NCI-H460 (cell line): ENCODE measurements at places on chromosomes 12 and 14. TPM values are rescaled to one million over a fixed set of nuclear protein-coding genes. Genes with fewer than 3 reads are reported as not detected.

Gene CLEC14A
- not detected in 2 replicates for total RNA-seq

Gene C12orf76
- total RNA-seq = 17.2 and 19.3 TPM in 2 replicates

Gene PTGER2
- 0.29 and 0.42 TPM in 2 replicates for total RNA-seq

Gene PTPN6
- total RNA-seq = 3.4 and 5.4 TPM in 2 replicates

Gene GZMH
- not detected in 2 replicates for total RNA-seq

Gene CD69
- not detected in 2 replicates for total RNA-seq

Gene MDM2
- total RNA-seq = 190 and 199 TPM in 2 replicates

Gene CCDC85C
- total RNA-seq = 7.2 and 9.2 TPM in 2 replicates

Gene HSPB8
- total RNA-seq = 35.8 and 36.9 TPM in 2 replicates

Gene SLC8A3
- not detected in 2 replicates for total RNA-seq

Gene TAS2R42
- total RNA-seq = not detected in 2 replicates

Gene KRT74
- not detected in 2 replicates for total RNA-seq

Gene CMTM5
- total RNA-seq = not detected in 2 replicates

- no peak for DNase-seq
Observed at GRCh38 chr12:112627851-112628250, 163.7 kb upstream of the RPH3A start.

- DNase-seq = no peak
Observed at GRCh38 chr14:98018628-98019027, 1221.4 kb downstream of the VRK1 start.

GRCh38 chr12:117161460-117162166, 28.7 kb downstream of the FBXO21 start:
- DNase-seq = no peak

DNA sequence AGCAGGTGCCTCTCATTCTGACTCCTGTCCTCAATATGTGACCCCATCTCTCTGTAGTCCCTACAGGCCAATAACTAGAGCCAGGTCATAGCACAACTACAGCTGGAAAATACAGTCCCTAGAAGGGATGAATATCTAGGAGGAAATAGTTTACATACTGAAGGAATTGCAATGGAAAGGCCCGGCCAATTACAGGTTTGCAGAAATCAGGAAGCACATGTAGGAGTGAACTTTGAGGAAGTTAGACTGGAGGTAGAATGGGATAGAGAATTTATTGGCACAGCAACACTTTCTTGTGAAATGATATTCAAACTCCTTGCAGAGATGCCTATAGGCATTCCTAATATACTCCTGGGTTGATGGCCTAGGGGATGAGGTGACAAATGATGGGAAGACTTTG, 257.3 kb downstream of the GRIN2B start:
- DNase-seq = no peak

DNA sequence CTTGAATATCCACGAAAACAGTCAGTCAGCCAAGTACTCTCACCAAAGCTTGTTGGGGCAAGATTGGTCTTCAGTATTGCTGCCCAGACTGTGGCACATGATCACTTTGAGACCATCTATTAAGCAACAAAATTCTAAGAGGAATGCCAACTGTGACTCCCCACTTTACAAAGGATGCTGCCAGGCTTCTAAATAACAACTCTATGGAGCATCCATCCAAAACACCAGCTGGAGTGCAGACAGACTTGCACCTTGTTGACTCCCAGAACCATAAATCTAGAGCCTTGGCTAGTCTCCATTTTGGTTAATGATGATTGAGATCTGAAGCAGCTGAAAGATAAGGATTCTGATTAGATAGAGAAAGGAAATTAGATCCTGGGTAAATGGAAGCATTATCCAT, 132.8 kb downstream of the DIO2 start:
- DNase-seq = no peak

DNA sequence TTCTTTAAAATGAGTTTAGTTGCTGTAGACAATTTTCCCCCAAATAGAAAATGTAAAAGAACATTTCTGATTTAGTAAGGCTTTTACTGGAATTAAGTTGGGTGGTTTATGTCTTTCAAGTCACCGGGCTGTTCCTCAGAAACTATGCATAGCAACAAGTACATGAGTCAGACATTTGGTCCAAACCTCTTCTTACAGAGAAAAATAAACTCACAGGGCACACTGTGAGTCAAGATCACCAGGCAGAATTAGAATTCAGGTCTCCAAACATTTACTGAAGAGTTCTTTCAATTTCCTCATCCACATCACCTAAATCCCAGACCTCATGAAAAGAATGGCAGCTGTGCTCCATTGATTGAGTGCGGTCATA, 476.1 kb upstream of the SOX5 start:
- DNase-seq = no peak

DNA sequence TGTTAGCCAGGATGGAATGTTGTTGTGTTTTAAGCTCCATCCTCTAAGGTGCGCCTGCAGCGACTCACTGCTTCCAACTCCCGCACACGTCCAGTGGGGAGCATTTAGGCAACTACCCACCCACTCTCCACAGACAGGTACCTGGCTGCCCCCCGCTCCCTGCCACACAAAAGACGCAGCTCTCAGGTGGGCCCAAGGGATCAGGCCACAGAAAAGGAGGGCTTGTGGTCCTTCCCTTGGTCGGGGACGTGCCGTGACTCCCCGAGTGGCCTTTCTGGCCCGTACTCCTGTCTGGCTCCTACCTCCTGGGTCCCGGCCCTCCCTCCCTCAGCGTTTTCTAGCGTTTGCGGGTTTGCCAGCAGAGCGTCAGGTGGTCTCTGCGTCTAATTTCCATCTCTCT, 16.2 kb downstream of the TEDC1 start:
- DNase-seq = no peak

- DNase-seq = no peak
Observed at GRCh38 chr12:108911915-108912314, 32.0 kb downstream of the DAO start.

DNA sequence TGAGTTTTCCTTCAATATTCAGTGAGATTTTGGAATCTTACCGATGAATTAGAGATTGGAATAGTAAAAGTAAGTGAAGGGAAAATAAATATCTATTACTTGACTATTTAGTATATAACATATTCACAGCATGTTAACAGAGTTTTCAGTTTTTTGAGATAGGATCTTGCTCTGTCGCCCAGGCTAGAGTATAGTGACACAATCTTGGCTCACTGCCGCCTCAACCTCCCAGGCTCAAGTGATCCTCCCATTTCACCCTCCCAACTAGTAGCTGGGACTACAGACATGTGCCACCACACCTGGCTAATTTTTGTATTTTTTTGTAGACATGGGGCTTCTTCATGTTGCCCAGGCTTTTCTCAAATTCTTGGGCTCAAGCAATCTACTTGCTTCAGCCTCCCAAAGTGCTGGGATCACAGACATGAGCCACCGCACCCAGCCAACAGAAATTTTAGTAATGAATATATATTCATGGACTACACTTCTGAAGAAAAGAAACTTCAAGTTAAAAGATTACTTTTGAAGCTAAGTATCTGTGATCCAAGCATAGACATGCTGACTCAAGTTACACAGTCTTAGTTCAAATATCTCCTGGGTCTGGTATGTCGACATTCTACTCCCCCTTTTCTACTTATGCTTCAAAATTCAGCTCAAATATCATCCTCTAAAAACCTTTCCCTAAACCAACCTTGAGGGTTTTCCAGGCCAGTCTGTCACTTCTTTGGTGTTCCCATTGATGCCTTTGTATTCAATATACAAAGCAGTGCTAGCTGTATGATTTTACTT, 13.8 kb downstream of the UBE2N start:
- DNase-seq = no peak

DNA sequence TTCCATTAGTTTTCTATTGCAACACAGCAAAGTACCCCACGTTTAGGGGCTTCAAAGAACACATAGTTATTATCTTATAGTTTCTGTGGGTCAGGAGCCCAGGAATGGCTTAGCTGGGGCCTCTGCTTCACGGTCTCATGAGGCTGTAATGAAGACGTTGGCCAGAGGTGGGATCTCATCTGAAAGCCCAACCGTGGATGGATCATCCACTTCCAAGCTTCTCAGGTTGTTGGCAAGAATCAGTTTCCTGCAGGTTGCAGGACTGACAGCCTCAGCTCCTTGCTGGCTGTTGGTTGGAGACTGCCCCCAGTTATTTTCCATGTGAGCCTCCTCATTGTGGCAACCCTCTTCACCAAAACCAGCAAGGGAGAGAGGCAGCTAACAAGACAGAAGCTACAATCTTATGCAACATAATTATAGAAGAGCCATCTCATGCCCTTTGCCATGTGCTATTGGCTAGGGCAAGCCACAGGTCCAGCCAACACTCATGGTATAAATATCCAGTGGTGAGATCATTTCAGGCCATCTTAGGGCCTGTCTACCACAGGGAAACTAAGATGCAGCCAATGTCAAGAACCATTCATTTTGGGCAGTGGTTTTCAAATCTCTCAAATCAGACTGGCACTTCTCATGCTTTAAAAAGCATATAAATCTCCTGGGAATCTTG, 452.4 kb downstream of the MED13L start:
- DNase-seq = no peak

GRCh38 chr12:22617630-22618029, 7.3 kb upstream of the ETNK1 start:
- DNase-seq = no peak

GRCh38 chr14:91067186-91067585, 6.7 kb upstream of the RPS6KA5 start:
- no peak for DNase-seq

DNA sequence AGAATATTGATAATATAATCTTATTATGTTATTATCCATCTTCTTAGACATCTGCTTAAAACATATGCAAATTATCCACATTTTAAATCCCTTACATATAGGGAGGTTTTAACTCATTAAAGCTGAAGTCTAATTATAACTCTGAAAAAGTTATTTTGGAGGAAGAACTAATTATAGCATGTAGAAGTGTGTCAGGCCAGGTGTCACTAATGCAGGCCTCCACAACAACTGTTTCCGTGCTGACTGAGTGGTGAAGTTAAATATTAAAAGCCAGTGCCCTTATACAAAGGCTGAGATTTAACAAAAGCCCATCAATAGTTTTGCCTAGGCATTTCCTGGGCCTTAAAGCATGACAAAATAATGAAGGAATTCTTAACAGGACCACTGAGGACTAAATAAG, 157.4 kb downstream of the LRRK2 start:
- DNase-seq = no peak

- DNase-seq = no peak
Observed at GRCh38 chr12:104520242-104520900, 63.6 kb downstream of the CHST11 start.

GRCh38 chr14:51616724-51617409, 34.8 kb upstream of the FRMD6 start:
- DNase-seq = peak; percentile 48

DNA sequence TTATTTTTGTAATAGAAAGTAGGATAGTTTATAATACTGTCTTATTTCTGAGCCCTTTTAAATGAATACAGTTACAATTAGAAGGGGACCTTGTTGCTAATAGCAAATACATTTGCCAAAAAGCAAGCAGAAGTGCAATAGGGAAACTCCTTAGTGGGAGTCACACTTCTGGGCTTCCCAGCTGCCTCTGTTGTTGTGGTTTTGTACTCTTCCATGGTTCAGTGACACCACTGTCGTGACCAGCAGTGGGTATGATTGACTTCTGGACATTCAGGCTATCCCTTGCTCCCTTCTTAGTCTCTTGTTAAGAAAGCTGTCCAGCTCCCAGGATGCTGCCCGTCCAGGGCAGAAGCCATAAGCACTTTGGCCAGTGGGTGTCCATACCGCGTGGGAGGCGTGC, 22.6 kb downstream of the TCTN1 start:
- DNase-seq = no peak

- DNase-seq = no peak
Observed at GRCh38 chr14:70702161-70702560, 60.4 kb downstream of the TTC9 start.

DNA sequence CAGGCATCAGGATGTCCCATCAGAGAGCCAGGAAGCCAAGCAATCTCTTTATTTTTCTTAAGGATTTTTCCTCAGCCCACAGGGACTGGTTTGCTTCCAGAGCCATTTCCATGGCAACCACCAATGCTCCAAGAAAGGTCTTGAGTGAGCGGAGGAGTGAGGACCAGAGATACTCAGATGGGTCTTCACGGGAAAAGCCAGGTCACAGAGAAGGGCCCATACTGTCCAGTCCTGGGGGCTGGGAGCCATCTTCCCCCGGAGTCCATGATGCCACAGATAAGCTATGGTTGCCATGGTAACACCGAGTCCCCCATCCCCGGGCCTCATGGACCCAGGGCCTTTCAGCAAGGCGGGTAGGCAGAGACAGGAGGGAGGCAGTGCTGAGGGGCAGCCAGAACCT, 28.6 kb downstream of the CMKLR1 start:
- DNase-seq = no peak

- no peak for DNase-seq
Observed at GRCh38 chr14:95045836-95046430, 111.4 kb downstream of the DICER1 start.

DNA sequence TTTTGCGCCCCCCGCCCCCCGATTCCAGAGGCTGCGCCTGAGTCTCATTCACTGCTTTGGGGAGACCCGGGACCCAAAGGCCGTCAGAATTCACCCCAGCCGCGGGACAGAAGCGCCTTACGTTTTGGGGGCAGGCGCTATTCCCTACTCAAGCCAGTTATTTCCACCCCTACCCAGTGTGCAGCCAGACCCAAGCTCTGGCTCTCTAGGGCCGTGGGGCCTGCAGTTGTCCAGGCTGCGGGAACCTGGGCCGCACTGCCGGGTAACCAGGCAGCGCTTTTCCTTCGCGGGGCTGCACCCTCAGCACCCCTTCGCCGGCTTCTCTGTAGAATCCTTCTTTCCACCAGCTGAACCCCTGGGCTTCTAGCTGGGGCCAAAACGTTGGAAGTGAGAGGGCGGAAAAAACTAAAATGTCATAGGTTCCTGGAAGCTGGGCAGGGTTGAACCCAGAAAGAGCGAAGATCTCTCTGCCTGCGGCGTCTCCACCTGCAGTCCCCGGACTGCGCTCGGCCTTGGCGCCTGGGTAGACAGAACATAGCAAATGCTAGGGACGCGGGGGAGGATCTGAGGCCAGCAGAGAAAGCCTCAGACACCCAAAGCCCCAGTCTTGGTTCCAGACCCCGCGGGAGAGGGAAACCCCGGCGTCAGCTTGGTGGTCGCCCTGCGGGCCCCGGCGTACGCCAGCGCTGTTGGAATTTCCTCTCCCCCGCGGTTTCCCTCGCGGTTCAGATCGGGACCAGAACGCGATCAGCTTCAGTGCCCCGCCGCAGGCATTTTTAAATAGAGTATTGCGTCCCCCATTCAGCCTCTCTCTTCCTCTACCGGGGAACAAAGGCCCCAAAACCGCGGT, 18.3 kb downstream of the TBX3 start:
- DNase-seq = no peak

DNA sequence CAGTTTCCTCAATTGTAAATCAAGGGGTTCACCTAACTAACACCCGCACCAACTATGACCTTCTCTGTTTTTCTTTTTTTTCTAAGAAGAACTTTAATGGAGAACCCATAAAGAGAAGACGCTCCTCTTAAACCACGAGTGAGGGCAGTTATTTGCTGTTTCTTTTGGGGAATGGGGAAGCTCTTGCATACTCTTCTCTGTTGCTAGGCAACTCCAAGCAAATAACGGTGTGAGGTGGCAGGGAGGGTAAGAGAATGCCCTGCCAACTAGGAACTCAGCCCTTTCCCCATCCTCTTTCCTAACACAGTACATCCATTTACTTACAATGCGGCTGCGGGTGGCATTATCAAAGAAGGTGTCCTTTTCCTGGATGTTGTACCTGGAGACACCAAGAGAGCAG, 114.9 kb downstream of the ANO2 start:
- DNase-seq = no peak

- DNase-seq = no peak
Observed at GRCh38 chr12:13171921-13172859, 24.3 kb upstream of the EMP1 start.

GRCh38 chr14:89767131-89767530, 187.4 kb downstream of the EFCAB11 start:
- DNase-seq = no peak

GRCh38 chr14:69850086-69850735, 29.0 kb upstream of the SMOC1 start:
- no peak for DNase-seq

GRCh38 chr12:123076604-123077297, 74.1 kb downstream of the PITPNM2 start:
- no peak for DNase-seq
